ENCODE measurements at places on chromosomes 1 and 21.

DNA sequence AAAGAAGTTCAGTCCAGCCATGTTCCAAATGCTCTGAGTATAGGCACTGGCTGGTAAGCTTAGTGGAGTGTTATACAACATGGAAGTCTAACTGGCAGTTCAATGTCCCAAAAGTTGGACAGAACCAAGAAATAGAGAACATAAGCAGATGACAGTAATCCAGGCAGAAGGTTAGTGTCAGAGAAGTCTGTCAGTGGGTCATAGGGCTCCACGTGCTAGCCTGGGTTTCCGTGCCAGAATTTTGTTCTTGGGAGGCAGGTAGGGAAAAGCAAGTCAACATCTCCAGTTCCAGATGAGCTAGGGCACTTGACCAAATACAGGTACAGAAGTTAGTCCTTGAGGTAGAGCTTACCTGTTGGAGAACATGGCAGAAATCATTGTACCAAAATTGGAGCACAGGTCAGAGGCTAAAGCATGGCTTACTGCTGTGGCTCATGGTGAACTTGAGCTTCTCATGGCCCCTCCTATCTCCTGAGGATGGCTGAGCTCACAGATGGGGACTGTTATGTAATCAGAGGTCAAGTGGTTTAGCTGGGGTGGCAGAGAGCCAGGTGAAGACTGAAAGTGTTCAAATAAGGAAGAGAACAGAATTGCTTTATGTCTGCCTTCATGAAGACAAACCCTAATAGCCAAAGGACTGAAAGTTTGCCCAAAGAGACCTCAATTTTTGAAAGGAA, 170.8 kb downstream of the NFIA start:
- DNase-seq = no peak

- no peak for DNase-seq
Observed at GRCh38 chr1:68868606-68869005, 371.7 kb upstream of the DEPDC1 start.

- DNase-seq = no peak
Observed at GRCh38 chr1:35364741-35365140, 96.2 kb downstream of the ZMYM4 start.

GRCh38 chr1:206706298-206706791, 21.6 kb downstream of the MAPKAPK2 start:
- no peak for DNase-seq

GRCh38 chr1:59393211-59394180, 96.6 kb downstream of the FGGY start:
- no peak for DNase-seq

GRCh38 chr1:208131621-208132286, 112.4 kb downstream of the PLXNA2 start:
- DNase-seq = no peak

- no peak for DNase-seq
Observed at GRCh38 chr1:190119683-190120082, 358.0 kb downstream of the BRINP3 start.

GRCh38 chr1:110542725-110543124, 23.8 kb upstream of the KCNA10 start:
- DNase-seq = no peak

- no peak for DNase-seq
Observed at GRCh38 chr21:32958288-32959002, 67.3 kb upstream of the OLIG2 start.

DNA sequence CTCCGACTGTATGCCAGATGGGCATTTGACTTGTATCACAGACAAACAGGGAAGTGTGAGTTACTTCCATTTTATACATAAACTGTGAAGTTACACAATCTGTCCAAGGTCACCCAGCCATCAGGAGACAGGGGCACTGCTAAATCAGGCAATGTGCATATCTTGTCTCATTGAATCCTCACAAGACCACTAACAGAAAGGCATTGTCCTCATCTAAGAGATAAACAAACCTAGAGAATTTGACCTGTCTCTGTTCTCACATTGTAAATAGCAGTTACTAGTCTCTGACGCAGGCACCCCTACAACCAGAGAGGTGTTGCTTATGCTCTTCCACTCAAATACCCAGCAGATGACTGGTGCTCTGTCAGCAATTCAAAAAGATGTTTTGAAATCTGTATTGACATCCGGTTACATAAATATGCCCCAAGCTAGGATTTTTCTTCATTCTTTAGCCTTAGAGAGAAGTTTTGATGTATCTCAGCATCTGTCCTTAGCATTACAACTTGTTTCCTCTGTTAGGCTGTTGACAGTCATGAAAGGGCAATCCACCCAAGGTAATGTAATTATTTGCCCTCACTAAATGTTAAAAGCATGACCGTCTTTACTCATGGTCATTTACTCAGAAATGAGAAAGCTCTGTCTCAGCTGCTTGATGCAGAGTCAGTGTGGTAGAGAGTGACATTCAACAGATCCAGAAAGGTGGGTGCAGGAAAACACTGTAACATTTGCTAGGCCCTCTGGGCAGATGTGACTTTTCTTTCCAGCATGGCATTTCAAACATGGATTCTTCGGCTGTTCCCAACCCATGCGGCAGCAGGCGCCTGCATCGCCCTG, 51.9 kb upstream of the ZNF326 start:
- no peak for DNase-seq

DNA sequence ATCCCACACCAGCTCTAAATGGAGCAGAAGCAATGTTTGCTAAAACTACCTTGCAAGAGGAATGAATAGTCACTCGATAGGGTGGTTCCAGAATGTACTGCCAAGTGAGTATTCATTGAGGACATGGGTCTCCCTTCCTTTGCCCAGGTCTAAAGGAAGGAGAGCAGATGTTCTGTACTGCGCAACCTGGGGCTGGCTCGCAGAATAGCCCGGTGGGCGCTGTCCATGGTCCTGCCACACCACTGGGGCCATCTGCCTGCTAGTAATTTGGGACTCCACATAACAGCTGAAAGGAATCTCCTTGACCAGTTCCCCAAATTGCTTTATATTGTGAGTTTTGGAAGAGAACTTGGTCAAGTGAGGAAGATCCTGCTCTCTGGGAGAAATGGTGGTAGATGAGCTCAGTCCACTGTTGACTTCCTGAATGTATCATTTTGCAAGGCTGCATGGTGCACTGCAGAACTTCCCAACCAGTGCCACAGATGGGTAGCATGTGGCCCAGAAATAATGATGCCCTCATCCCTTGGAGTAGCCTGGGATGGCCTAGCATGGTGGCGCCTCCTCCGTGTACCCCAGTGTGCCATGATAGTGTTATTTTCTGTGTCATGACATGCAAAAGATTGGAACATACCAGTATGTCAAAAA, 5.7 kb downstream of the SLC6A17 start:
- DNase-seq = peak; percentile 46

DNA sequence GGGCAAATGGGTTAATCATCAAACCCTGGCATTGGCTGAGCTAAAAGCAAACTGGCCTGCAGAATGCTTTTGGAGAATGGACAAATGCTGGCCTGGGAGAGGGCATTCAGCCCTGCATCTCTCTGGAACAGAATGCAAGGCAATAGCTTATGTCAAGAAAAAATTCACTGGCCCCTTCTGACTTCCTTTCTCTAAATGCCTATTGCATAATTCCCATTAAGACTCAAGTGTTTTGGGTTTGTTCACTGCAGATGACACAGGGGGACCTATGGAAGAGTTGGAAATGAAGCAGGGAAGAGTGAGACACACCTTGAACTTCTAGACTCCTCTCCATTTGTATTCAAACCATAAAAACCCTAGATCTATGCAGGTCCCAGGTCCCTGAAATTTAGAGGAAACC, 15.9 kb downstream of the PEA15 start:
- DNase-seq = no peak

GRCh38 chr1:203139976-203140475, 12.5 kb downstream of the ADORA1 start:
- no peak for DNase-seq

DNA sequence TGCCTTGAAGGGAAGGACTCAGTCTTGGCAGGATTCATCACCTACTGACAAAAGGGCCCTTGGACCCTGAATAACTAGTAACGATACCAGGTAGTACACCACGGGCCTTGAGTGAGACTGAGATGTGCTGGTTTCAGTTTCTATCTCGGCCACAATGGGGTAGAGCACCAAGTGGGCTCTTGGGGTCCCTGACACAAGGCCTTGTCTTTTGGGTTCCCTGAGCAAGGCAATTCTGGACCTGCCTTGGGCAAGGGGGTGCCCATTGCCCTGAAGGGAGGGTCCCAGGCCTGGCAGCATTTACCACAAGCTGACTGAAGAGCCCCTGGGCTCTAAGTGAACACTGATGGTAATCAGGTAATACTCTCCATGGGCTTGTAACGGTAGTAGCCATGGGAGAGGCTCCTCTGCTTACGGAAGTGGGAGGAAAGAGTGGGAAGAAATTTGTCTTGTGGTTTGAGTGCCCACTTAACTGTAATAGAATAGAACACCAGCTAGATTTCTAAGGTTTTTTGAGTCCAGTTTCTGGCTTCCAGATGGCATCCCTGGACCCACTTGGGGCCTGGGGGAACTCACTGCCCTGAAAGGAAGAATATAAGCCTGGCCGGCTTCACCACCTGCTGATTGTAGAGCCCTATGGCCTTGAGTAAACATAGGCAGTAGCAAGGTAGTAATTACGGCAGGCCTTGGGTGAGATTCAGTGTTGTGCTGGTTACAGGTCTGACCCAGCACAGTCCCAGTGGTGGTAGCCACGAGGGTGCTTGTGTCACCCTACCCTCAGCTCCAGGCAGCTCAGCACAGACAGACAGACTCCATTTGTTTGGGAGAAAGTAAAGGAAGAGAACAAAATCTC, 58.5 kb downstream of the WDR4 start:
- DNase-seq = no peak

GRCh38 chr1:171739656-171740055, 2.2 kb downstream of the VAMP4 start:
- no peak for DNase-seq

GRCh38 chr1:6796095-6796494, 10.8 kb downstream of the CAMTA1 start:
- DNase-seq = no peak

- no peak for DNase-seq
Observed at GRCh38 chr1:64765826-64766225, 21.0 kb downstream of the RAVER2 start.

GRCh38 chr1:55423376-55423775, 208.2 kb upstream of the USP24 start:
- no peak for DNase-seq

GRCh38 chr1:114620419-114620818, 39.0 kb upstream of the BCAS2 start:
- DNase-seq = no peak

- DNase-seq = no peak
Observed at GRCh38 chr1:24745711-24746413, 615 bp downstream of the CLIC4 start.

- DNase-seq = no peak
Observed at GRCh38 chr21:42319376-42319775, 4.2 kb upstream of the TFF3 start.

- no peak for DNase-seq
Observed at GRCh38 chr21:39934895-39935294, 67.7 kb downstream of the PCP4 start.

- no peak for DNase-seq
Observed at GRCh38 chr1:2882966-2883696, 81.6 kb upstream of the TTC34 start.

GRCh38 chr1:219576931-219577730, 35.8 kb downstream of the ZC3H11B start:
- DNase-seq = no peak

- no peak for DNase-seq
Observed at GRCh38 chr1:151729157-151729965, 8.0 kb downstream of the RIIAD1 start.

GRCh38 chr1:230186874-230187273, 119.8 kb downstream of the GALNT2 start:
- DNase-seq = no peak

DNA sequence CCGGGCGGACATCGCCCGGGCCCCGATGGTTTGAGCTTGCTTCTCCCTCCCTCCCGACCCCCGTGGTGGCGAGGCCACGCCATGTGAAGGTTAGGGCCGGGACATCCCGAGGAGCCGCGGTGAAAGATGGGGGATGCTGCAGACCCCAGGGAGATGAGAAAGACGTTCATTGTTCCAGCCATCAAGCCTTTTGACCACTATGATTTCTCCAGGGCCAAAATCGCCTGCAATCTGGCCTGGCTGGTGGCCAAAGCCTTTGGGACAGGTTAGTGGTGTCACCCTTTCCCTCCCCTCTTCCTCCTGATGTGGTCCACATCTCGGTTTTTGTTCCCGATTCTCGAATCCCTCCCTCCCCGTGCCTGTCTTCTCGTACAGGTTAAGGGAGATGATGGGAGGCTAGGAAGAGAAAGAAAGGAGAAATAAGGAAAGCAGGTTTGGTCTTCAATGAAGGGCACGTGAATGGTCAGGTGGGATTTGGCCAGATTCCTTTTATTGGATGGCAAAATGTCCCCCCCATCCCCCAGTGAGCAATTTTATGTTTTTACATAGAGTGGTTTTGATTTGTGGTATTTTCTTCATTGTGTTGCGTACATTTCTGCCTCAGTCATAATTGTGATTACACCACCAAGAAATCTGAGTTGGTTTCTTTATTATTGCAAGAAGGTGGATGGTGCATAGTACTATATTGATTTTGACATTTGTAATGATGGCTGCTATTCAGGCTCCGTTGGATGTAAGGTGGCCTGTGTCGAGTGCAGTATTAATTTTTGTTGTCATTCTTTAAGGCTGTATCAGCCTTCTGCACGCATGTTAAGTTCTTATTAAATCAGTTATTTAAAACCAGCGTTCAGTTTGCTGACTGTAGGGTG, 1.2 kb downstream of the CAMSAP2 start:
- DNase-seq = no peak

DNA sequence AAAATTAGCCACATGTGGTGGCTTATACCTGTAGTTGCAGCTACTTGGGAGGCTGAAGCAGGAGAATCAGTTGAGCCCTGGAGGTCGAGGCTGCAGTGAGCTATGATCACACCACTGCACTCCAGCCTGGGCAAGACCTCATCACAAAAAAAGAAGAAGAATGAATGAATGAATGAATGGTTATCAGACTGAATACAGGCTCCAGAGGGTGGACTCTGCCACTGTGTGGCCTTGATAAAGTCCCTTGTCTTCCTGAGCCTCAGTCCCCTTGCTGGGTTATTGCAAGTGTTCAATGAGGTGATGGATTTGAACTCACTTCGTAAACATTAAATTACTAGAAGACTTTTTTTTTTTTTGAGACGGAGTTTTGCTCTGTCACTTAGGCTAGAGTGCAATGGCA, 24.7 kb downstream of the SHISAL2A start:
- no peak for DNase-seq
